ENCODE measurements at places on chromosomes 13 and 19.

- DNase-seq: peak; percentile 67
These were observed 72.9 kb upstream of the UQCRFS1 start for GRCh38 chr19:29285878-29286277.

GRCh38 chr13:60139272-60139671 is 24.5 kb downstream of the DIAPH3 start:
- no peak for DNase-seq

DNA sequence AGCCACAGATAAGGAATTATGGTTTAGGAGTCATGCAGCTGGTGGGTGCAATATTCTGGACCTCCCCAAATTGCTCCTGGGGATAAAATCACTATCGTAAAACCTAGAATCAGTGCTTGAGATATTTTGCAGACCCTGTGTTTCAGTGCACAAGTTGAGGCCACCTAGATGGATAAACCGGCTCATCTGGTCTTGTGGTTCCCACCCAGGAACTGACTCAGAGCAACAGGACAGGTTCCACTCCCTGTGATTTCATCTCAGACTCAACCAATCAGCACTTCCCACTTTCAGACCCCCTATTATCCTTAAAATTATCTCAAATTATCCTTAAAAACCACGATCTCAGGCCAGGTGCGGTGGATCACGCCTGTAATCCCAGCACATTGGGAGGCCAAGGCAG is 21.0 kb downstream of the FBXL12 start:
- no peak for DNase-seq

DNA sequence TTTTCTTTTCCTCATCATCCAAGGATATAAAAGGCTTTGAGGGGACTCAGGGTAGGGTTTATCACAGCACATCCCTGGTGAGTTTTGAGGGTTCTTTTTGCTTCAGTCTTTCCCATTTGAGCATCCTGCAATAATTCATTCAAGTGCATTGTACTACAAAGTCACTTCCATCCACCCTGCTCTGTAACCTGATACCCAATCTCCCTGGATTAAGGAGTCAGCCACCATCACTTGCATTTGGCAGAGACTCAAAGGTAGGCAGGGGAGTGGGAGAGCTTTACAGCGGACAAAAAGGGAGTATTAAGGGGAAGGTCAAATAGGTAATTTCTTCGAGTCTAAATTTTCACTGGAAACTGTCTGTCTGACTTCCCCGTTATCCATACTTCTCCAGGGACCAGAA is 216.1 kb upstream of the TMTC4 start:
- no peak for DNase-seq

DNA sequence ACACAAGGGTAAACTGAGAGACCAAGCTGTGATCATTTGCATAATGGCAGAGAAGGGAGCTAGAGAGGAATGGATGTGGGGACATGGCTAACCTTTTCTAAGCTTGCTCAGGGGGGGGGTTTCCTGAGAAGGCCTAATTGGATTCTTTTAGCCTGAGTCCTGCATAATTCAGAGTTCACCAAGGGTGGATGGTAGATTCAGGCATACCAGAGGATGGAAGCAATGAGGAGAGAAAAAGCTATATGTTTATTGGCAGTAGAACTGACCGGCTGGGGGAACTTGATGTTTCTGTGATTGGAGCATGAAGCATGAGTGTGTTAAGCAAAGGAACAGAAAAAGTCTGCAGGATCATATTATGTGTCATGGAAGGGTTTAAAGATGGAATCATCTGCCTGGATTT is 65.9 kb upstream of the KLF12 start:
- no peak for DNase-seq

GRCh38 chr13:31213651-31214289 is 14.0 kb downstream of the B3GLCT start:
- DNase-seq: no peak

DNA sequence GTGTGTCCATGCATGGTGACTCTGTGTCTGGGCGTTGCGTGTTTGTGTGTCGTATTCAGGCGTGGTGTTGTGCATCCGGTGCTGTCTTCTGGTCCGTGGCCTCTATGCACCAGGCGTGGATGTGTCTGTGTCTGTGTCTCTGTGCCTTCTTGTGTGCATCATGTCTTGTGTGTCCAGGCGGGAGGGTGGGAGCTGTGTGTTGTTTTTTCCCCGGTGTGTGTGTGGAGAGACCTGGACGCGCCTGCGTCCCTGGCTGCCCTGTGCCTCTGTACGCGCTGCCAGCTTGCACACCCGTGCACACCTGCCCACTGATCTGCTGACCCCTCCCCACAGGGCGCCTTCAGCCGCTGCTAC is 1.1 kb downstream of the PLK5 start:
- DNase-seq: no peak

DNA sequence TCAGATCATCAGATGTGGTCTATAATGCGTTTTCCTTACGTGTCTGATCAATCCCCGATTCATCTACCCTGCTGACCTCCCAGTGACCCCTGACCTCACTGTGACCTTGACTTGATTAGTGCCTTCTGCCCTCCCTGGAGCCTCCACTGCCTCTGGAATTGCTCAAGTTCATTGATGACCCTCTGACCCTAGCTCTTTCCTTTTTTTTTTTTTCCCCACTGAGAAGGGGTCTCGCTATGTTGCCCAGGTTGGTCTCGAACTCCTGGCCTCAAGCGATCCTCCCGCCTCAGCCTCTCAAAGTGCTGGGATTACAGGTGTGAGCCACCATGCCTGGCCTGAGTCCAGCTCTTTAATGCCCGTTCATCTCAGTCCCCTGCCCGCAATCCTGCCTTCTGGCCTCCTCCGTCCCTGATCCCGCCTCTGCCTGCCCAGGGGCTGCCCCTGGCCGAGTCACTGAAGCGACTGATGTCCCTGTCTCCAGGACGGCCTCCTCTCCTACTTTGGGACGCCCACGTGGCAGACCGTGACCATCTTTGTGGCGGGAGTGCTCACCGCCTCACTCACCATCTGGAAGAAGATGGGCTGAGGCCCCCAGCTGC is 4.0 kb upstream of the FTL start:
- no peak for DNase-seq

- no peak for DNase-seq
These were observed 835.9 kb downstream of the UQCRFS1 start for GRCh38 chr19:28377077-28377476.

- DNase-seq: no peak
These were observed 6.0 kb downstream of the KLK6 start for GRCh38 chr19:50963381-50963780.

- DNase-seq: no peak
These were observed 23.7 kb upstream of the CERS4 start for GRCh38 chr19:8185343-8186068.

DNA sequence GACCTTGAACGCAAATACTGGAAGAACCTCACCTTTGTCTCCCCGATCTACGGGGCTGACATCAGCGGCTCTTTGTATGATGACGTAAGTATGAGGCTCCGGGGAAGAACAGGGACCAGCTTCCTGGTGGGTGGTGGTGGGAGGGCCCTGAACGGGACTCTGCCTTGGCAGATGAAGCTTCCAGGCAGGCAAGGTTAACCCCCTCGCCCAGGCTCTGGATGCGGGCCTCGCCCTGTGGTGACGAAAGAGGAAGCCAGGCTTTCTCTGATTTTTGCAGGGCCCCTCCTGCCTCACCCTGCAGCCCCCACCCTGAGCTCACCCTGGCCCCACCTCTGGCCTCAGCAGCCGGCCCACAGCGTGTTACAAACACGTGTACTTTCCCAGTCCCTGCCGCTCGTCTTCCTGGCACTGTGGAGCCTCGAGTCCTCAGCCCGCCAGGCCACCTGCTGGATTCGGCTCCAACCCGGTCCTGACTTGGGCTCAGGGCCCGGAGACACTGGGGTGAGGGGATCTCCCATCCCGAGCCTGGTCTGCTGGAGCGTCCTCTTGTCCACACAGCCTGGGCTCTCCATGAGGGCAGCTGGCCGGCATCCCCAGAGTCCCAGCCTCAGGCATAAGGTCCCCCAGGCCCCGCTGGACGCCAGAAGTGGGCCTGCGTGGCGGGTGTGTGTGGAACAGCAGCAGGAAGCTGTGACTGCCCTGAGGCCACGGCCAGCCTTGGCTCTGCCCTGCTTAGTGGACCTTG is 72.4 kb downstream of the KDM4B start:
- DNase-seq: no peak

DNA sequence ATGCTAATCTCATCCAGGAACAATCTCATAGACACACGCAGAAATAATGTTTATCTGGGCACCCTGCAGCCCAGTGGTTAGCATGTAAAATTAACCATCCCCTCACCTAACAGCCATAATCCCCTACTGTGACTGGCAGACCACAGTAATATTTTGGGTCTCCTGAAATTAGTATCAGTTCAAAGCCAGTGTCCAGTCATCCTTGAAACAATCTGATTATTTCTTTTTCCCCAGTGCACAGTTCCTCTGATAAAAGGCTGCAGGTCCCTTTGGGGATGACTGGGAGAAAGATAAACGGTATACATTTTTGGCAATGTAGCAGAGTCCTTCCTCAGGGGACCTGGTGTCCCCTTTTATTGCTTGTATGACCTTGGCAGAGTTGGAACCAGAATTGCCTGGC is 50.4 kb upstream of the CYSLTR2 start:
- DNase-seq: no peak

DNA sequence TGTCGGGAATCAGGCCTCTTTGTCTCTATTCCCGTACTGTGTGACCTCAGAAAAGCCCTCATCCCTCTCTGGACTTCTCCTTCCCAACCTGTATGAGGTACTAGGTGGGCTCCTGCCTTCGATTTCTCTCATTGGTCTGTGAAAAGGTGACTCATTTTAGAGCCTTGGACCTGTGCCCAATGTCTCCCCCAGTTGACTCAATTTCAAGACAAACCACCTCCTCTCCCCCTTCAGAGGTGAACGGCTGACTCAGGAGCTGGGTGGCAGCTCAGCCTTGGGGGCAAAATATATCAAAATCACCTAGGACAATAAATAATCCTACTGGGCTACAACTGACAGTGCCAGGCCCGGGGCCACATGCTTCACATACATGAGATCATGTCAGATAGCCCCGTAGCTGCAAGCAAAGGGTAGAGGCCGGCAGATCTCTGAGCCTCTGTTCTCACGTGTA is 630 bp downstream of the COQ8B start:
- DNase-seq: no peak

DNA sequence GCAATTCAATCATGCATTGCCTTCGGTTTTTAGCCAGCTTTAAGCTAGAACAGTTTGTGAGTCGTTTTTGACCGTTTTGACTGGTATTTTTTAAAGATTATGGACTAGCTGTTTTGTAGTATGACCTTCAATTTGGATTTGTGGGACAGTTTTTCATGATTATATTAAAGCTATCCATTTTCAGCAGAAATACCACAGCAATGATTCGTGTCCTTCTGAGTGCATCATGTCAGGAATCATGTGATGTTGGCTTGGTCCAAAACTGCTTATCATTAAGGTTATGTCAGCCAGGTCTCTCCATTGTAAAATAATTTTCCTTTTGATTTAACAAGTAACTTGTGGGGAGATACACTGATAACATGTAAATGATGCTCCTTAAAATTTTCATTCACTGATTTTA is 229.0 kb downstream of the POSTN start:
- DNase-seq: no peak

DNA sequence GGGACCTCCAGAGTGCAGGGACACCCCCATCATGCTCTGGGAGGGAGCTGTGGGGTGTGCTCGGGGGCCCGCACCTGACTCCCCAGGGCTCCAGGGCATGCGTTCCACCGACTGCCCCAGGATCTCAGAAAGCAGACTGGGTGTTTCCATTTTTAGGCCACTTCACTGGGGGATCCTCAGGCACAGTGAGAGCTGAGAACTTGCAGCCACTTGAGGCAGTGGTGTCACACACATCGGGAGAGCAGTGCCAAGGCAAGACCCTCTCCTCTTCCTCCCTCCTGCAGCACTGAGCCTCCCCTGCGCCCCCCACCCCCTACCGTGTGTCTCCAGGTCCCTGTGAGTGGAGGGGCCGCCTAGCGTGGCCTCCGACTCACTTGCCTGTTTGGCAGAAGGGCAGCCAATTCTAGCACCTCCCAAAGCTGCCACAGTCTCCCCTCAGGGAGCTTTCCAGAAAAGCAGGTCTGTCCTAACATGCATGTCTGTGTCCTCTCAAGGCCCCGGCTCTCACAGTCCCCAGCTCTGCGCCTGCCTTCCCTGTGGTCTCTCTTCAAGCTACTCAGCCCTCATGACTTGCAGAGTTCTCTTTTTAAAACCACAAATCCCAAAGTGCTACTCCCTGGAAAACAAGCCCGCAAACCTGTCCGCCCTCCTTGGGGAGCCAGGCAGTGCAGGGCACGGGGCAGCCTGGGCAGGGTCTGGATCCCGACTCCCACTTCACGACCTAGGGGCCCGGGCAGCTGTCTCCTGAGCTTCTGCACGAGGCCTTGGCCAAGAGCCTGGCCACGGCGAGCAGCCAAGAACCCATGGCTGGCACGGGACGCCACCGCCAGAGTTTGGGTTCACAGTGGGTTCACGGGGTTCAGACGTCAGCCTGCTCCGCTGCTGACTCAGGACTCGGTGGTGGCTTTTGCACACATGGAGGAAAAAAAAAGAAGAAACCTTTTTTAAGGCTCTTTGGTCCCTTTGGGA is 94.1 kb downstream of the STK24 start:
- peak; percentile 80 for DNase-seq

DNA sequence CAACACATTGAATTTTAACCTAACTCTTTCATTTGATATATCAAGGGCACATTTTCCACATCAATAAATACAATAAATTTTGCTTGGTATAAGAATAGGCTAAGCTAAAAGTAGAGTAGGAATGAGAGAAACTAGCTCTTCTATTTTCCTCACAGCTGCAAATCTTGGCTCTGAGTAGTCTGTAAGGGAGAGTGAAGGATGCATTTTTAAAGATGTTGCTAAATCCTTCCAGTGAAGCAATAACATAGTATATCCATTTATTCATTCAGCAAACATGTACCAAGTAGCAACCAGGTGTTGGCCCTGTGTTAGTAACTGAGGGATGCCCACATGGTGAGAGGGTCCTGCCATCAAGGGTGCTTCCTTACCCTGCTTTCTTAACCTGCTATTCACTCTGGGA is 799.9 kb downstream of the PCDH9 start:
- no peak for DNase-seq

GRCh38 chr13:70905035-70905434 is 796.8 kb upstream of the KLHL1 start:
- DNase-seq: no peak

DNA sequence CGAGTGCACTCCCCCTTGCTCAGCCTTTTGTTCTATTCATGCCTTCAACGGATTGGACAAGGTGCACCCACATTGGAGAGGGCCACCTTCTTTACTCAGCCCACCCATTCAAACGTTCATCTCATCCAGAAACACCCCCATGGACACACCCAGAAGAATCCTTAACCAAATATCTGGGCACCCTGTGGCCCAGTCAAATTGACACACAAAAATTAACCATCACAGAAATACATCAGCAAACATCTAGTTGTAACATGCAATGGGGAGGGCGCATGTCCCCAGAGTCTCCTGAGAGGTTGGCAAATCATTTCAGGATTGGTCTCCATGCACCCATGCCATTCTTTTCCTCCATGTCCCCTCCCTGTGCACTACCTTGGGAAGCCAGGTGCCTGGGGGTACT is 167.1 kb downstream of the ZNF536 start:
- no peak for DNase-seq

GRCh38 chr13:76610819-76611415 is 275.3 kb downstream of the KCTD12 start:
- DNase-seq: no peak

All from left forelimb (tissue), 1 donor.